Dermis blood vessel endothelial cell (primary cell): ENCODE measurements at places on chromosomes 6 and 20. TPM values are rescaled to one million over a fixed set of nuclear protein-coding genes. Genes with fewer than 3 reads are reported as not detected.

The THBS2 gene
- total RNA-seq: 0.79 and 2.0 TPM in 2 replicates

The SAPCD1 gene
- 1.4 and 2.4 TPM in 2 replicates for total RNA-seq

The BCAS1 gene
- not detected in 2 replicates for total RNA-seq

The MACROD2 gene
- 0.28 and 0.85 TPM in 2 replicates for total RNA-seq

The TULP1 gene
- not detected in 2 replicates for total RNA-seq

DNA sequence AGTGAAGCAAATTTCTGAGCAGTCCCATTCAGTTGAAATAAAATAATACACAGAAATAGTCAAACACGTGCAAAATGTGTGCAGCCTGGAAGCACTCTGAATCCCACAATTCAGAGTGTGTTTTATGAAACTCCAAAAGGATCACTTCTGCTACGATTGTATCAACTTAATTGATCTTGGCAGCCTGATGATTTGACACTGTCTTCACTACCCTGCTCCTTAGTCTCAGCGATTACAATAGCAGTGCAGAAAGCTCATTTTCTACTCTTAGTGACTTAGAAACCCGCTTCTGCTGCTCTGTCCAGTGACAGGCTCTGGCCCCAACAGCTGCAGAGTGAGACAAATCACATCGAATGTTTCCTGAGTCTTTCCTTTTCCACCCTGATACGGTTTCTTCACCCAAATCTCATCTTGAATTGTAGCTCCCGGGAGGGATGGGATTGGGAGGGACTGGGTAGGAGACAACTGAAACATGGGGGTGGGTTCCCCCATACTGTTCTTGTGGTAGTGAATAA, 16.2 kb upstream of the EMILIN3 start:
- DNase-seq: no peak

- no peak for DNase-seq
Measured at GRCh38 chr6:82208913-82209312, 38.6 kb downstream of the IBTK start.

- DNase-seq: no peak
Measured at GRCh38 chr20:17233626-17234025, 6.8 kb downstream of the PCSK2 start.

- no peak for DNase-seq
Measured at GRCh38 chr6:34654061-34654710, 42.4 kb downstream of the ILRUN start.

GRCh38 chr20:38649275-38649891, 47.8 kb downstream of the ARHGAP40 start:
- DNase-seq: peak; percentile 69

DNA sequence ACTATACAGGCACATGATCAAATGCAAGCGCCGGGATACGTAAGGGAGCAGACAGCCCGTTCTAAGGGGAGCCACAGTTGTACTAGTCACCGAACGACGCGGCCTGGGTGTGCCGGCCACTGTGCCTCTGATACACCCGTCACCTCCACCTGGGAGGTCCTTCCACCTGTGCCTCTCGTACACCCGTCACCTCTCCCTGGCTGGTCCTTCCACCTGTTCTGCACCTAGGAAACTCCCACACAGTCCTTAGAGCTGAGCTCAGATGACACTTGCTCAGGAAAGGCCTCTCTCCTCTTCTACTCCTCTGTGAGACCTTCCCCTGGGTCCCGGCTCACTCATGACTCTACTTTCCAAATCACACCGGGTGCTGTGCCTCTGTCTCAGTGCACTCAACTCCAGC, 245.0 kb downstream of the TTLL2 start:
- DNase-seq: no peak

- DNase-seq: no peak
Measured at GRCh38 chr6:14277405-14277930, 159.9 kb downstream of the CD83 start.

GRCh38 chr6:15504581-15505350, 158.1 kb downstream of the DTNBP1 start:
- peak; percentile 92 for DNase-seq

DNA sequence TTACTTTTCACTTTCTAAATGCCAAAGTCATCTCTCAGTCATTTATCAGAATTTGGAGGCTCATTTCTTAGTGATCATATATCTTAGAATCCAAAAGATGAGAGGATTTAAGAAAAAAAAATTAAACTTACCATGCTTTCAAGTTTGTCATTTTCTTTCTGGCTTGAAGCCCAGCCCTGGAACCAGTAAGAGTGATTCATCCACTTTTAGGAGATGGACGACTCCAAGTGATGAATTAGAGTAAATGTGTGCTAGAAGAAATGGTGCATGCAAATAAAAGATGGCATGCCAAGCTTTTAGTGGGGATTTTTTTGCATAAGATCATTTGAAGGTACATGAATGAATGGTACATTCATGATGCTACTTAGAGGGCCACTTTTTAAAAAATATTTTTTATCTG, 20.1 kb downstream of the PLCB1 start:
- peak; percentile 70 for DNase-seq

DNA sequence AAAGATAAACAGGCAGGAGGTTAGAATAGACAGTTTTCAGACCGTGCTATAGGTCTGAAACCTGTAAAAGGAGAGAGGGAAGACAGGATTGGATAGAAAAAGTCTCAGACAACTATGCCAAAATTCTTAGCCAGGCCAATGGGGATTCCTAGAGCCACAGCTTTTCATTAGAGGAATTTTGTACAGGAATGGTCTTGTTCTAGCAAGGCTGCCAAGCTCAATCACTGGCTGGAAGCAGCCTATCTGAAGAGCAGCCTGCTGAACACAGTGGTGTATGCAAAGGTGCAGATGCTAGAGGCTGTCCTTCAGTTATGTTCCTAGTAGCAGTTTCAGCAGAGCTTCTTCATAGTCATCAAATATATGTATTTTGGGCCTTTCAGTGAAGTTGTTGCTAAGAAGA, 313.1 kb downstream of the GRIK2 start:
- no peak for DNase-seq

DNA sequence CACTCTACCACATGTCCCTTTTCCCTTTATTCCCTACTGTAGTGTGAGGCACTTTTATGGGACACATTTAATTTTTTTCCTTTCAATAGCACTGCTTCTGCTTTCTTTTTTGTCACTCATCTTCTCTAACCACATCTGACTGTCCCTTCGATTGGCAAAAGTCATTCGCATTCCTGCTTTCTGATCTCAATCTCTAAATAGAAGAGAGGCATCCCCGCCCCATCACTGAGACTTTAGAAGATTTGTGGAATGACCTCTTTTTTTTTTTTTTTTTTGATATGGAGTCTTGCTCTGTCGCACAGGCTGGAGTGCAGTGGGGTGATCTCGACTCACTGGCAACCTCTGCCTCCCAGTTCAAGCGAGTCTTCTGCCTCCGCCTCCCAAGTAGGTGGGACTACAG, 9.1 kb downstream of the ZNF292 start:
- no peak for DNase-seq

DNA sequence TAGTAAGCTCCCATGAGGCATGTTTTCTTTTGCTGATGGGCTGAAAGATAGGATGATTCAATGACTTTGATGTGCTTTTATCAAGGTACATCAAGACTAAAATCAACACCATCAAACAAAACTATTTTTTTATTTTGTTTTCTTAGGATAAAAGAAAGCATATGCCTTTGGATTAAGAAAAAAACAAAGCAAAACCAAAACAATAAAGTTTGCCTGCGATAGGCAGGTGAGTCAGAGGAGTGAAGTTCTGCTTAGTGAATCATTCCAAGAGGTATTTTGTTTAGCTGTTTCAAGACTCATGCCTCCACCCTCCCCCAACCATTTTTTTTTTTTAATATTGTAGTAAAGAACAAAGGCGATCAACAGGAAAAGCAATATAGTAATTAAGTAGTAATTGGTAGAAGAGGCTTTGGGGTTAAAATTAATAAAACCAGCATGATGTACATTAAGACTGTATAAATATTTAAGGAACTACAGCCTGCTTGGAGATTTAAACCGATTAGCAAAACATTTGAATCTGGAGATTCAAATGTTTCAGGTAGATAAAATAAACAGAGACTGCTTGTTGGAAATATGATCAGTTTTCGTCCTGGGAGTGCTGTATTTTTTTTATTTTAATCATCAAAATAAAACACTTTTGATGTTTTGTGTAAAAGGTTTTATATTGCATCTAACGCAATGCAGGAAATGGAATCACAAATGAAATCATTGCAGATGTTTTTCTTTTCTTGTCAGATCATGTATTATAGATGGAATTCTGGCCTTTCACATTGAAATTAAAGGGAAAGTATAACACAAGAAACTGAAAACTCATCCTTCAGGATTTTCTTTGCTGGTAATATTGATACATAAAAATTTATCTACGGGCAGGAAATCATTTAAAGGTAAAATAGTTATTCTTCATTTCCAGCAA, 482.3 kb upstream of the MANEA start:
- DNase-seq: peak; percentile 12

GRCh38 chr6:128479991-128480390, 40.4 kb downstream of the PTPRK start:
- no peak for DNase-seq

GRCh38 chr6:48183811-48184605, 73.0 kb upstream of the PTCHD4 start:
- DNase-seq: no peak

DNA sequence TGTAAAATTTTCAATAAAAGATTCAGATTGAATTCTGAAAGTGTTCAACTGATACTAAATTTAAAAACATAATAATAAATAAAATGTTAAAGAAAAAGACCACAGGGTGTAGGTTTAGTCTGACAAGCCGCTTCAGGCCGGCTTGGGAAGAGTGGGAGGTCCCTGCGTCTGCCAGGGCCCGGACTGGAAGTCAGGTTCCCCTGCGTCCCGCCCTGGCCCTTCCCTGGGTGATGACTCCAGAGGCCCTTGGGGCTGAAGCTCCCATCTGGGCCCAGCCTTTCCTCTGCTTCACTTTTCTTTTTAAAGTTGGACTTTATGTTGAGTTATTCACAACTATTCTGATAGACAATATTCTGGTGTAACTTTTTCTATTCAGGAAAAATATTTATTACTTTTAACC, 93.3 kb downstream of the SMOC2 start:
- no peak for DNase-seq

DNA sequence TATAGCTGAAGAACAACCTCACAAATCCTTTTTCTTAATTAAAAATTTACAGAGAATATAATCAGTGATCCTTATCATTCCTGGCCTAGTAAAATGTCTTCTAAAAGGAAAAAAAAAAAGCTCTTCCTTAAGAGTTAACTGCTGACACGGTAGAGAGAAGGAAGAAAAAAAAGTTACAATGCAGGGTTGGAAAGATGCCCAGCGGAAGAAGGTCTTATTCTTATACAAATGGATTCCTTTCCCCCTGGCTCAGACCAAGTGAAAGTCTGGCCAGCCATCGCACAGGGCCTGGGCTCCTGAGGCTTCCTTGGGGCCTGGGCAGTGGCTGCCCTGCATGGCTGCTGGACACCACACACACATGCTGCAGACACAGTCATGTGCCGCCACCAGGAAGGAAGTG, 688.6 kb downstream of the TENT5A start:
- no peak for DNase-seq

DNA sequence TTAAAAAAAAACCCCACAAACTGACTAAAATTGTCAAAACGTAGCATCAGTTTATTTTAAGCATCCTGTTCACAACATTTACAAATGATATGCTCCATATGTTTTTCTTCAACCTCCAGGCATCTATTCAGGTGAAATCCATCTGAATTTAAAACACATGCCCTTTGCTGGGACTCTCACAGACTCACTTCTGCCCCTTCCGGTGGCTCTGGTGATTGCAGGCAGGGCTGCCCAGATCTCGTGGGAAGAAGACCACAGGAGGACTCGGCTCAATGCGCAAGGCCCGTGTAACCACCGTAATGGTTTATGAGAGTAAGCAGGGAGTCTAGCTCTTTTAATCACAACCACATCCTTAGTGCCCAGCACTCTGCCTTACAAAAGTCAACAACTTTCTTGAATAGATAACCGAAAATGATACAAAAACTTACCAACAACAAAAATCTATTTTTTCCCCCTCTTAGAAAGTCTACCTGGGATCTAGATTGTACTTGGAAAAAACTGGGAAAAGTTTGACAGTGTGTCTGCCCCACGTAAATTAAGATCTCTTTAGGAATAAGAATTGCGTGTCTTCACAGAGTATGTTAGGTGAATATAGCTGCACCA, 139.1 kb downstream of the KIF16B start:
- DNase-seq: peak; percentile 46

DNA sequence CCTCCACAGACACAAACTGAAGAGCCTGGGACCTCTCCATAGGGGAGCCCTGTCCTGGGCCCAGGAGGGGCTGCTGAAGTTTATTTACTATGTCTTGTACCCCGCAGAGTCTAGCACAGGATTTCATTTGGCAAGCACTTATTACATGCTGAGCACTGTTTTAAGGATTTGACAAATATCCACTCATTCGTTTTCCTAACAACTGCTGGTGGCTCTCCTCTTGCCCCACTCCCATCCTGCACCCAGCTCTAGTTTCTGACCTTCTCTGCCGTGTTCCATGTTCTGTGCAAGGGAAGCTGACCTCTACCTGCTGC, 127.0 kb upstream of the MAFB start:
- no peak for DNase-seq
